ENCODE measurements at places on chromosomes 13 and 19. TPM values are rescaled to one million over a fixed set of nuclear protein-coding genes. Genes with fewer than 3 reads are reported as not detected.

Gene BBC3
- 6.4 TPM for total RNA-seq

Gene ERCC1
- 91.2 TPM for total RNA-seq

DNA sequence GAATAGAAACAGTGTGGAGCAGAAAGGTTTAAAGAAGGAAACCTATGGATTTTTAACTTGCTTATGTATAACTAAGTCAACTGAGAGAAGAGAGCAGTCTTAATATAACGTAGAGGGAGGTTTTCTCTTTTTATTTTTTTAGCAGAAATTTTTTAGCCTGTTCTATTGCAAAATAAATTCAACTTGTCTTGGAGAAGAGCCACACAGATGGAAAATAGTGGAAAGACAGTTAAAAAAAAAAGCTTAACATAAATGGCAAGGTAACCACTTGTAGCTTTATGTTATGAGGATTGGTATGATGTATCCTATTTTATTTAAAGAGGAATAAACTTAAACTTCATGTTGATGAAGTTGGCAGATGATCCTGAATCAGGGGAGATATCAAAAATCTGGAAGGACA, 312.4 kb downstream of the SHISA2 start:
- no peaks in the 10 kb centered on the region for H3K36me3 ChIP-seq
- no peak for DNase-seq
- H3K4me1 ChIP-seq: no peaks in the 10 kb centered on the region

DNA sequence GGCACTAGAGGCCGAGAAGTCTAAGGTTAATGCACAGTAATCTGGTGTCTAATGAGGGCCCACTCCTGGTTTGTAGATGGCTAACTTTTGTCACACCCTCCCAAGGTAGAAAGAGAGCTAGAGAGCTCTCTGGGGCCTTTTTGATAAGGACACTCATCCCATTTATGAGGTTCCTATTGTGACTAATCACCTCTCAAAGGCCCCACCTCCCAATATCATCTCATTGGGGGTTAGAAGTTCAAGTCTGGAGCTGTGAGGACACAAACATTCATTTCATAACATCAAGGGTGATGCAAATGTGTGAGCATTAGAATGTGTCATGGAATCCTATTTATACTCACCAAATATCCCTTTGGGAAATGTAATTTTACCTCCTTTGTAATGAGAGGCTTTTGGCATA, 79.2 kb upstream of the SLC10A2 start:
- no peaks in the 10 kb centered on the region for H3K4me1 ChIP-seq
- H3K4me3 ChIP-seq: no peak overlapping the region
- H3K27ac ChIP-seq: no peak overlapping the region
- no peaks in the 10 kb centered on the region for H3K36me3 ChIP-seq
- no peaks in the 10 kb centered on the region for H3K27me3 ChIP-seq
